ENCODE measurements at places on chromosomes 1 and 21.

GRCh38 chr1:61638911-61639605 lies 85.9 kb downstream of the TM2D1 start:
- DNase-seq: no peak

DNA sequence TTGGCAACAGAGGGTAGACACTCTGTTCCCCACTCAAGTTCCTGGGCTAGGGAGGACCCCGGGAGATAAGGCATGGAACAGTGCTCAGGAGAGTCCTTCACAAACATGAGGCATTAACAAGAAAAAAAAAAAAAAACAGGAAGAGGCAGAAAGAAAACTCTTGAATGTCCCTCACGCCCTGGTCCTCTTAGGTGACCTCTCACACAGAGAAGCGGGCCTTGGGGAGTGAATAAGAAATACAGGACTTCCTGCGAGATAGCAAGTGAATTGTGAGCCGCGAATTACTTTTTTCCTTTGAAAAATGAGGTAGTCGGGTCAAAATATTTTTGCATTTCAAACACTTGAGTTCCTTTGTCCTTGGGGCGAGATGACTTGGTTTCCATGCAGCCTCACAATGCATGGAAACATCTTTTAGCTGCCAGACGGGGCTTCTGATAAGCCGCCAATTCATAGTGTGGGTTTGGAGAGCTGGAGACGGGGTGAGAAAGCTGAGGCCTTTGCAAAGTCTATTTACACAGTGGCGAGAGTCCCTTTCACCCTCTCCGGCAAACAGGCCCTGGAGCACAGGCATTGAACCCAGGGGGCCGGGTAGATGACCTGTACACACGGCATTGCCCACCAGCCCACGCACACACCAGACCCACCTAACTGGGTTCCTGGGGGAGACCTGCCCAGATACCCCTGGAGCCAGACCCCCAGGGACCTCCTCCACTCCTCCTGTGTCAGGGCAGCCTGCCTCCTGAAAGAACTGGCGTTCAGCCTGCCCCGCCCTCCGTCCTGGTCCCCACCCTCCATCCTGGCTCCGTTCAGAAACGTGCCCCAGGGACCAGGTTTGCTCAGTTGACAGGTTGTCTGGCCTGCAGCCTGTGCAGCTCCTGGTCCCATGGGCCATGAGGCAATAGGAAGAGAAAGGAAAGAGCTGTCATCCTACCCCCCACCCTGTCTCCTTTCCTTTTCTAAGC lies 192.3 kb downstream of the PRDM16 start:
- no peak for DNase-seq

DNA sequence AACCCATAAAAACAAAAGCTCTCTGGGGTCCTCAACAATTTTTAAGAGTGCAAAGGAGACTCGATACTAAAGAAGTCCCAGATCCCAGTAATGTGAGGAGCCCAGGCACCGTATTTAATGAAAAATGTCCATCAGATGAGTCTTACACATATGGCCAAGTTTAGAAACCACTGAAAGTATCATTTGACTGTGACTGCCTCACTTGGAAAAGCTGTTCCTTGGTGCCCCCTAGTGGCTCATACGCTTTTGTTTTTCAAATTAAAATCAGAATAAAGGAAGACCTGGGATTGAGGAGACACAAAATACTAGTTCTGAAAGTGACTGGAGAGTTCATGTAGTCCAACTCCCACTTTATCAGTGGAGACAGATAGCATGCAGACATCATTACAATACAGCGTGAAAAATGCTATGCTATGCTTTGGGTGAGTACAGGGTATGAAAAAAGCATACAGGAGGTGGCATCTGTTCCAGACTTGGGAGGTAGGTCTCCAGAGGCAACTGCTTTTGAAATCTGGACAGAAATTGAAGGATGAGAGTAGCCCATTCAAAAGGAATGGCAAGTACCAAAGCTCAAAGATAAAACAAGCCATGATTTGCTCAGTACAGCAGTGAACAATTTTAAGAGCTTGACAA lies 33.8 kb downstream of the GDAP2 start:
- DNase-seq: peak; percentile 90

DNA sequence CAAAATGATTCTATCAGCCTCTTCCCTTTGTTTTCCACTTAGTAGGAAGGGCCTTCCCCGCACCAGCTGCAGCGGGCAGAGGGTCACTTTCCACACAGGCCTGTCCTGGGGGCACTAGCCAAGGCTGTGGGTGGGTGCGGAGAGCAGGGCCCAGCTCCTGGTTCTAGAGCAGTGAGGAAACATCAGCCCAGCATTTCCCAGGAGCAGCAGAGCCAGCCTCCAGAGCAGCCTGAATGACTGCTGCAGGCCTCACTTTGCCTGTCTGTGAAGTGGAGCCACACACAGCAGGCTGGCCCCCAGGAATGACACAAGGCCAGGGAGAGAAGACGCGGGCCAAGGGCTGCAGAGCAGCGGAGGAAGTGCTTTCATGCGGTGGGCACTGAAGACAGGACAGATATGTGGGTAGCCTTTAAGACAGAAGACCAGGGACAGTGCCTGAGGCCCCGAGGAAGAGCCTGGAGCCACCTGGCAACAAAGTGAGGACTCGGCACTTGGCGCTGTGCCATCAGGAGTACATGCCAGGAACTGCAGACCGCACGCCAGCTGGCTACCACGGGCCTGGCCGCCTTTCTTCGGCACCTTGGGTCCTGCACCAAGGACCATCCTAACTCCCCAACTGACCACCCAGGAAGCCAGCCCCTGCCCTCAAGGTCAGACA lies 42.0 kb downstream of the ACOT7 start:
- no peak for DNase-seq

GRCh38 chr1:226964068-226964425 lies 24.0 kb downstream of the COQ8A start:
- no peak for DNase-seq

GRCh38 chr1:100736324-100736723 lies 16.8 kb downstream of the VCAM1 start:
- no peak for DNase-seq

GRCh38 chr1:6086358-6086757 lies 40.7 kb downstream of the KCNAB2 start:
- DNase-seq: no peak

Measured in fibroblast of villous mesenchyme (primary cell).